ENCODE measurements at places on chromosomes 2 and 18. TPM values are rescaled to one million over a fixed set of nuclear protein-coding genes. Genes with fewer than 3 reads are reported as not detected.

The NYAP2 gene
- polyA plus RNA-seq: not detected

The TAF4B gene
- 1.8 TPM for polyA plus RNA-seq

The ADRA2B gene
- 0.04 TPM for polyA plus RNA-seq

The SOX11 gene
- polyA plus RNA-seq: 1.7 TPM

The SIGLEC15 gene
- polyA plus RNA-seq: 0.22 TPM

The DYNAP gene
- polyA plus RNA-seq: not detected

The SLC23A3 gene
- polyA plus RNA-seq: 0.51 TPM

The PER2 gene
- polyA plus RNA-seq: 1.0 TPM

DNA sequence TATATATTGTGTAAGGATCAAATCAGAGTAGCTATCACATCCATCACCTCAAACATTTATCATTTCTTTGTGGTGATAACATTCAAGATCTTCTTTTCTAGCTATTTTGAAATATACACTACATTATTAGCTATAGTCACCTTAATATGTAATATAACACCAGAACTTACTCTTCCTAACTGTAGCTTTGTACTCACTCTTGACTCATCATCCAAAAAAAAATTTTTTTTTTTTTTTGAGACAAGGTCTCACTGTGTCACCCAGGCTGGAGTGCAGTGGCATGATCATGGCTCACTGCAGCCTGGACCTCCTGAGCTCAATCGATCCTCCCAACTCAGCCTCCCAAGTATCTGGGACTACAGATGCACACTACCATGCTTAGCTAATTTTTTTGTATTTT lies 153.3 kb downstream of the EML6 start:
- no peak for DNase-seq

- DNase-seq: no peak
Measured at GRCh38 chr2:170817093-170818035, 677 bp downstream of the GAD1 start.

DNA sequence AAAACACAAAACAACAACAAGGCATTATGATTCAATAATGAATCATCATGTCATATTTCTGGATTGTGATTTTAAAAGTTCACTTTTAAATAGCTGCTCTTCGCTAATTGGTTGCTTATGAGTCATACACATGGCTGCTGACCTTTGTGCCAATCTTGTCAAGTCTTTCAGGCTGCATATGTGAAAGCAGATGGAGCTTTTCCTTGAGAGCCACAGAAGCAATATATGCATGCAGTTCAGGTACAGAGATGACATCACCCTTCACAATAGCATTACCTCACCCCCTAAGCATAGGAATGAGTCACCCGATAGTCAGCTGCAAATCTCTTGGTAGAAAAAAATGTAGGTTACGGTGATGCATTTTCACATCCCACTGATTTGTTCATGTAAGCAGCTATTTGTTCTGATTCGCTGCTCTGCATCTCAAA lies 27.2 kb downstream of the EIF2AK3 start:
- peak; percentile 100 for DNase-seq

GRCh38 chr2:217790195-217790594 lies 212.6 kb downstream of the TNS1 start:
- no peak for DNase-seq

GRCh38 chr2:74554820-74555531 lies 456 bp downstream of the DOK1 start:
- DNase-seq: no peak

DNA sequence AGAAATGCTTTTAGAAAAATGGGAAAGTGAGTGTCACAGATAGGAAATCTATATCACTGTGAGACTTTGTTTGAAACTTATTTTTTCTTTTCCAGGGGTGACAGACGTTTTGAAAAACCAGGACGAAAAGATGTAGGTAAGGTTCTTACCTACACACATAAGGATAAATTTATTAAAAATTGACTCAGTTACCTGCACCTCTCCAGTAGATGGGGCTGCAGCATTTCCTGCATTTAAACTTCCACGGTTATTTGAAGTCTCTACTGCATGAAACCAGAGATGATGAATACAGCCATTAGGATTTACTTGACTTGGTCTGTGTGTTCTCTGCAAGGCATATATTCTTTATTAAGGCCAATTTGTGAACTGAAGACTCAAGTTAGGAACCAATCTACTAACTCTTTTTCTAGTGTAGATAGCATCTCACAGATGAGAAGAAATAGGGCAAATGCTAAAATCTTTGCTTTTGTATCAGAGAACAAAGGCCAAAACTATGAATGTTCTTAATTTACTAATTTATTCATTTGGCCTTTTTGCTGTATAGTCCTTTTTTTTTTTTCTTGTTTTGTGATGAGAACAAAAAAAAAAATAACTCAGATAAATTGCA lies 15.0 kb downstream of the KCNJ13 start:
- peak; percentile 28 for DNase-seq

- no peak for DNase-seq
Measured at GRCh38 chr18:22847867-22848451, 85.2 kb upstream of the RBBP8 start.

DNA sequence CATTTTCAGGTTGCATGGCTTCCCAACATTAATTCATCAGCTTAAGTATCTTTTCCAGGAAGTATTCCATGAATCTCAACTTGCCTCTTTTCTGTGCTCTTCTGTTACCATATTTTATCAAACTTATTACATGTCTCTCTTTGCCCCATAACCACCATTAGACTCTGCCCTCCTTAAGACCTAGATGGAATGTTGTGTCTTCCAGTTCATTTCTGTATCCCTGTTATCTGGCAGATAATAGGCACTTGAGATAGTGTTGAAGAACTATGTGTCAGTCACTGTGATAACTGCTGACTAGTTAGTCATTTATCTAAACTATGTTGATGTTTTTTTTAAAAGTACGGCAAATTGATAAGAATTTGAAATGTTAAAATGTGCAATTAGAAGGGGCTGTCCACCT lies 41.8 kb downstream of the GLS start:
- no peak for DNase-seq

GRCh38 chr2:191318729-191319078 lies 73.5 kb downstream of the MYO1B start:
- peak; percentile 71 for DNase-seq

DNA sequence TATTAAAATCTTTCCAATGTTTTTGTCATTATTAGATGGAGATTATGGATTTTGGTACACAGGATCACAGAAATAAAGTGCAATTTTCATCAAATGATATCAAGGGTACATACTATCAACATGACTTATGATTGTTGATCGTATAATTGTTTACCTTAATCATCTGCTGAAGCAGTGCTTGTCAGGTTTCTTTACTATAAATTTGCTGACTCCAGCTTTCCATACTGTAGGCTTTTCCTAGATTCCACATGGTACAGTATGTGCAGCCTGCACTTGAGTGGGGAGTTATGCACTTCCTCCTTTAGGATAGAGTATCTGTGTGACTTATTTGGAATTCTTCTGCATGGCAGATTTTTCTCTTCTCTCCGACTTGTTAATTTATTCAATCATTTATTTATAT lies 187.6 kb upstream of the DPP10 start:
- no peak for DNase-seq

GRCh38 chr2:219675221-219675620 lies 47.8 kb downstream of the SLC4A3 start:
- peak; percentile 48 for DNase-seq

DNA sequence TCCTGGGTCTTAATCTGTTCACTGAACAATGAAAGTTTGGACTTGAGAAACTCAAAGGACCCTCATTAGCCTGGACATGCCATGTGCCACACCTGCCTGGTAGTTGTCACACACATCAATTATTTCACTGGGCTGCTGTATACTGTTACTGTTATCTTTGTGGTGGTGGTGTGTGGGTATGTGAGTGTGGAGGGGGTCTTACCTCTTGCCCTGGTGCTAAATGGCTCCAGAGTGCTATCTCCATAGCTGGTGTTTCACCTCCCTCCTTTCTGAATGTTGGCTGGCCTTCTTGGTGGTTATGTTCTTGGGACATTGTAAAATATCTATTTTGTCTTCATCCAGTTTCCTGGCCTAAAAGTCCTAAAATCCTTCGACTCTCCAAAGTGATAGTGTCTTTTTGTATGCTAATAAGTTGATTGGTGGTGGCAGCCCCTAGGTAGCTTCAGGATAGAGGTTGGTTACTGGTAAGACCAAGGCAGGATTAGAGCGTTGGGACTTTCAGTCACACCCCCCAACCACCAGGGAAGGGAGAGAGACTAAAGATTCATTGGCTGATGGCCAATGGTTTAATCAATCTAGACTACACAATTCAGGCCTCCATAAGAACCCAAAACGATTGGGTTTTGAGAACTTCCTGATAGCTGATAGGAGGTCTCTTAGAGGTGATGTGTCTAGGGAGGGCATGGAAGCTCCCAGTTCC lies 328.1 kb downstream of the MYCN start:
- no peak for DNase-seq

GRCh38 chr2:3642521-3643215 lies 15.3 kb upstream of the ALLC start:
- no peak for DNase-seq

GRCh38 chr2:218404351-218405085 lies 4.8 kb downstream of the CTDSP1 start:
- no peak for DNase-seq

GRCh38 chr2:211930331-211930730 lies 608.3 kb downstream of the ERBB4 start:
- DNase-seq: no peak

GRCh38 chr2:168798076-168798887 lies 4.2 kb upstream of the NOSTRIN start:
- DNase-seq: no peak

DNA sequence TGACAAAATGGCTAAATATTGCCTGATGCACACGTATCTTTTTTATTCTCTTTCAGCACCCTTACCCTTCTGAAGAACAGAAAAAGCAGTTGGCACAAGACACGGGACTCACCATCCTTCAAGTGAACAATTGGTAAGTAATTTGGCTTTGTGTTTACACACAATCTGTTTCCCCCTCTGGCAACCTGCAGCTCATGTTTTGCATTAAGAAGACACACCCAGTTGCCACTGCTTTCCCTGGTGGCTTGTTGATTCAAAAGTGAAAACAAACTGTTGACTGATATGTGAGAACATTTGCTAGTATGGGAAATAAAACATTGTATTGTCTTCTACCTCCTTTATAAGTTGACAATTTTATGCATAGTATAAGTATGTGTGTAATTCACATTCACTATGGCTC lies 113.0 kb downstream of the MEIS1 start:
- no peak for DNase-seq

- no peak for DNase-seq
Measured at GRCh38 chr2:105220604-105221003, 20.9 kb upstream of the GPR45 start.

- no peak for DNase-seq
Measured at GRCh38 chr2:190333928-190334327, 9.5 kb upstream of the INPP1 start.

DNA sequence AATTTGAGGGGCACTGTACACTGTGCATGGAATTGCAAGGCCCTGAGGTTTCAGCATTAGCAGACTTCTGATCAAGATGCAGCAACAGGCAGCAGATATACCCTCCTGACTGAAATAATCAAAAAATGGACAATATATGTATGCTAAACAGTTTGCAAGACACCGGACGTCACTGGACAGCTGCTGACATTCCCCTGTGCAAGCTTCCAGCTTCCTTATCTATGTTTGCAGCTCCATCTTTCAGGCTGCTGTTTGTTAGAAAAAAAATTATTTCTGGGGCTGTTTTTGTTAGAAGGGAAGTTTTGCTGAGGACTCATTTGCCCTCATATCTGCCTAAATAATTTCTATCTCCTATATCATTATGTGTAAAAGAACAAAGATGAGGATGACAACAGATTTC lies 179.5 kb upstream of the BCL2L11 start:
- no peak for DNase-seq
